ENCODE measurements at places on chromosomes 1 and 21.

GRCh38 chr1:26717017-26717491, 21.2 kb downstream of the ARID1A start:
- no peak for DNase-seq

DNA sequence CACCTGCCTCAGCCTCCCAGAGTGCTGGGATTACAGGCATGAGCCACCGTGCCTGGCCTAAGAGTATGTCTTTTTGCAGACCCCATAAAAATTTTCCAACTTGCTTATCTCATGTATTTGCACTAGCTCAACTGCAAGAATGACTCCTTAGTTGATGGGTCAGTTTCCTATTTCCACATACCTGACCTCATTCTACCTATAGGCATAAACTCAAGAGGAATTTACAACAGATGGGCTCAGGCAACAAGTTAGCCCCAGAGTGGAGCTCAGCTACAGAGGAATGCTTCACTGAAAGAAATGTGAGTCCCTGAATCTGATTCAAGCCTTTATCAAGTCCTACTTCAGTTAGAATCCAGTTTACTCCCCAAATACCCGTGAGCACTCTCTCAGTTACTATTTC, 5.3 kb upstream of the SLC37A1 start:
- DNase-seq, result no peak

- no peak for DNase-seq
Measured at GRCh38 chr1:100811808-100812207, 82.8 kb downstream of the EXTL2 start.

GRCh38 chr1:908661-909060, 15.1 kb upstream of the SAMD11 start:
- no peak for DNase-seq

DNA sequence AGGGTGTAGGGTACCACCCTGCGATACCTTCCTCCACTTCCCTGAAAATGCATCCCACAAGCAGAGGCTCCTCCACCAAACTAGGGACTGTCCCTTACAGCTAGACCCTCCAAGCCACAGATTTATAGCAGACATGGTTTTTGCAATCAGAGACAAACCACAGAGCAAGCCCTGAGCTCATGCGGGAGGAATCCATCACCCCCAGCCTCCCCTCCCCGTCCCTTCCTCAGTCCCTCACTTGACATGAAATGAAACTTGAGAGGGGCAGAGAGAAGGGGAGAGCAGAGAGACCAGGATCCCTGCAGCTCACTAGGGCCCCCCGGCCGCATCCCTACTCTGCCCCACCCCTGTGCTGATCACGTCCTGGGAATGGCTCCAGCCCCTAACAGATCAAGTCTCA, 94.9 kb downstream of the MRPL37 start:
- no peak for DNase-seq

Data from posterior cingulate gyrus (tissue), 11 donors.